Central memory CD8-positive, alpha-beta T cell (primary cell): ENCODE measurements at places on chromosomes 11 and 22.

GRCh38 chr11:102330231-102330630 is 12.9 kb downstream of the BIRC3 start:
- H3K27me3 ChIP-seq = no peaks in the 10 kb centered on the region
- peaks cover 20% of the 10 kb centered on the region for H3K4me1 ChIP-seq
- H3K27ac ChIP-seq = no peak overlapping the region
- peaks cover 76% of the 10 kb centered on the region for H3K36me3 ChIP-seq
- no peak for DNase-seq

DNA sequence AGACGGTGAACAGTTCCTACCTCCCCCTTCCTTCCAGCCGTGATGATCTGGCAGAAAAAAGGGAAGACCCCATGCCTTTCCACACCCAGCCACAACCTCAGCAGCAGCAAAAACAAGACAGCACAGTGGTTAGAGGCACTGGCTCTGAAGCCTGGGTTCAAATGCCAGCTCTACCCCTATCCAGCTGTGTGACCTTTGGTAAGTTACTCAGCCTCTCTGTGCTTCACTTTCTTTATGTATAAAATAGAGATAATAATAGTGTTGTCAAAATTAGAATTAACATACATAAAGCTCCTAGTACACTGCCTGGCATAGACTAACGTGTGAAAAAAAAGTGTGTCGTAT is 4.2 kb downstream of the NRXN2 start:
- H3K4me1 ChIP-seq = no peaks in the 10 kb centered on the region
- no peak overlapping the region for H3K4me3 ChIP-seq
- no peak for DNase-seq
- H3K27ac ChIP-seq = no peak overlapping the region
- peaks cover 3% of the 10 kb centered on the region for H3K36me3 ChIP-seq

DNA sequence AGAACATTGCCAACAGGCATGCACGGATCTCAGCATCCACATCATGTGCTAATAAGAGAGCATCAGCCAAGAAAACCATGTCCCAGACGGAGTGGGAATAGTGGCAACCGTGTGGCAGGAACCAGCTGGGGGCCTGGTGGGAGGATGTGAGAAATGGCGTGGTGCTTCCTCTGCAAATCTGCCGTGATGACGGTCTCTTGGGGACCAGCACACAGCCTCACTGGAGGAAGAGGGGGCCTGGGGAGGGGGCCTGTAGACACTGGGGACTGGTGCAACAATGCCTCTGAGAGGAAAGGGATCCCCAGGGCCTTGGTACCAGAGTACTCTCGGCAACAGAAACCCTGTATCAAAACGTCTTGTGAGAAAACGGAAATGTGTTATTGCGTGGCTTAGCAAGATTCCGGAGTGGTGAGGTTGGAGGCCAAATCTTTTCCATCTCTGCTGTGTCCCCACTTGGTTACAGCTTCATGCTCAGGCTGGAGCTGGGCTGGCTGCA is 154.3 kb upstream of the TBCEL start:
- no peak for DNase-seq
- H3K4me3 ChIP-seq = no peak overlapping the region
- peaks cover 38% of the 10 kb centered on the region for H3K4me1 ChIP-seq
- peaks cover 1% of the 10 kb centered on the region for H3K36me3 ChIP-seq
- no peak overlapping the region for H3K27ac ChIP-seq
- H3K27me3 ChIP-seq = no peaks in the 10 kb centered on the region

DNA sequence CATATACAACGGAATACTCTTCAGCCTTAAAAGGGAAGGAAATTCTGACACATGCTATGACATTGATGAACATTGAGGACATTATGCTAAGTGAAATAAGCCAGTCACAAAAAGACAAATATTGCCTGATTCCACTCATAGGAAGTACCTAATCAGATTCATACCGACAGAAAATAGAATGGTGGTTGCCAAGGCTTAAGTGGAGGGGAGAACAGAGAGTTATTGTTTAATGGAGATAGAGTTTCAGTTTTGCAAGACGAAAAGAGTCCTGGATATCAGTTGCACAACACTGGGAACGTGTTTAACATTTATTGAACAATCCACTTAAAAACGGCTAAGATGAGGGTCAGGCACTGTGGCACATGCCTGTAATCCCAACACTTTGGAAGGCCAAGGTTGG is 45.6 kb upstream of the HIPK3 start:
- H3K27ac ChIP-seq = no peak overlapping the region
- no peak overlapping the region for H3K4me3 ChIP-seq
- H3K27me3 ChIP-seq = peaks cover 12% of the 10 kb centered on the region

DNA sequence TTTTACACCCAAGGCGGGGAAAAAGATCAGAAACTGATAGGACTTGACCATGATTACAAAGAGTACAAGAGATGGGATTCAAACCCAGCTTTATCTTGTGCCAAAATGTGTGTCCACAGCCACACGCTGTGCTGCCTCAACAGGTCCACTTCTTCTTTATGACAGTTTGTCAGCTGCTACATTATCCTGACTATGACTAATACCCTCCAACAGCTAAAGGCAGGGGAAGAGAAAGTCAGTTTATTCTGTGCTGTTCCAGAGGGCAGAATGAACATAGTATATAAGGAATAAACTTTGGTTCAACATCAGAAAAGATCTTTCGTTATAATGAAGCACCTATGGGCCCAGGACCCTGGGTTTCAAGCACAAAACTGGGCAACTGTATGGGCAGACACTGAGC is 668.2 kb upstream of the TENM4 start:
- no peak for DNase-seq
- no peaks in the 10 kb centered on the region for H3K27me3 ChIP-seq
- no peak overlapping the region for H3K27ac ChIP-seq
- H3K4me1 ChIP-seq = no peaks in the 10 kb centered on the region

GRCh38 chr11:112363527-112363926 is 102.9 kb upstream of the PLET1 start:
- H3K36me3 ChIP-seq = peaks cover 2% of the 10 kb centered on the region
- DNase-seq = no peak
- no peak overlapping the region for H3K4me3 ChIP-seq
- H3K27ac ChIP-seq = no peak overlapping the region
- no peaks in the 10 kb centered on the region for H3K4me1 ChIP-seq
- H3K27me3 ChIP-seq = no peaks in the 10 kb centered on the region

DNA sequence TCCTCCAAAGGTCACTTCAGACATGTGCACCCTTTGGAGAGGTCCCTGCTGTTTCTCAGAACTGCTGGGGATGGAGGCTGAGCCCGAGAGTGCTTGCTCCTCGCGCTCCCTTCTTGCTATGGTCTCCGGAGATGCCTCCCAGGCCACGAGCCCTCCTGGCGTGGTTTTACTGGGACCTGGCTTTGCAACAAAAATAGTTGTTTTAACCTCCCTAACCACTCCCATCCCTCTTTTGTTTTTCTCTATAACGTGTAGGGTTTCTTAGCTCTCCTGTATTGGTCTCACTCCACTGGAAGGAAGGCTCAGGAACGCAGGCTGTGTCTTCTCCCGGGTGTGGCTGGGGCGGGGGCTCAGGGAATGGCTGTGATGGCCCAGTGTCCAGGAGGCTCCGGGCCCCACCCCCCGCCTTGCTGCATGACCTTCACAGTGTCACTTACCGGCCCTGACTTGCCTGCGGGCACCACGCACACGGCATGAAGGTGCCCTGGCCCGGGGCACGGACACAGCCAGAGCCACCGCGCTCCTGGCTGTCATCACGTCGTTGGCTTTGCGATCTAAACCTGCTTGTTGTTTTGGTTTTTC is 5.6 kb downstream of the PTDSS2 start:
- no peak overlapping the region for H3K4me3 ChIP-seq
- H3K27me3 ChIP-seq = no peaks in the 10 kb centered on the region
- no peak for DNase-seq
- H3K27ac ChIP-seq = peak overlapping the region; percentile 90

GRCh38 chr11:111439901-111440300 is 60.8 kb upstream of the POU2AF1 start:
- H3K4me1 ChIP-seq = peaks cover 6% of the 10 kb centered on the region
- no peaks in the 10 kb centered on the region for H3K36me3 ChIP-seq
- DNase-seq = no peak
- peaks cover 30% of the 10 kb centered on the region for H3K27me3 ChIP-seq
- H3K27ac ChIP-seq = no peak overlapping the region
- no peak overlapping the region for H3K4me3 ChIP-seq

DNA sequence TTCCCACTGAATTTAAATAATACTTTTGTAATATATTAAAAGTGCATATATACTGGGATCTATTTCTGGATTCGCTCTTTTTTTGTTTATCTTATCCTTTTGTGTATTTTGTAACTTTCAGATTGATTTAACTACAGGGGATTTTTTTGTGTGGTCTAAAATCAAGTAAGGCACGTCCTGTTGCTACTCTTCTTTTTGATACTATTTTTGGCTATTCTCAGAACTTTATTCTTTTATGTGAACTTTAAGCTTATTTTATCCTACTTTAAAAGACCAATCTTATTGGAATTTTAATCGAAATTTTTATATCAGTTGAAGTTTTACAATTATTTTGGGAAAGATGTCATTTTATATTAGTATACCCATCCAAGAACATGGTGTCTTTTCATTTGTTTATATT is 106.8 kb downstream of the UVRAG start:
- H3K4me3 ChIP-seq = no peak overlapping the region
- no peak for DNase-seq
- no peaks in the 10 kb centered on the region for H3K27me3 ChIP-seq
- H3K4me1 ChIP-seq = peaks cover 19% of the 10 kb centered on the region
- H3K27ac ChIP-seq = no peak overlapping the region
- peaks cover 3% of the 10 kb centered on the region for H3K36me3 ChIP-seq

DNA sequence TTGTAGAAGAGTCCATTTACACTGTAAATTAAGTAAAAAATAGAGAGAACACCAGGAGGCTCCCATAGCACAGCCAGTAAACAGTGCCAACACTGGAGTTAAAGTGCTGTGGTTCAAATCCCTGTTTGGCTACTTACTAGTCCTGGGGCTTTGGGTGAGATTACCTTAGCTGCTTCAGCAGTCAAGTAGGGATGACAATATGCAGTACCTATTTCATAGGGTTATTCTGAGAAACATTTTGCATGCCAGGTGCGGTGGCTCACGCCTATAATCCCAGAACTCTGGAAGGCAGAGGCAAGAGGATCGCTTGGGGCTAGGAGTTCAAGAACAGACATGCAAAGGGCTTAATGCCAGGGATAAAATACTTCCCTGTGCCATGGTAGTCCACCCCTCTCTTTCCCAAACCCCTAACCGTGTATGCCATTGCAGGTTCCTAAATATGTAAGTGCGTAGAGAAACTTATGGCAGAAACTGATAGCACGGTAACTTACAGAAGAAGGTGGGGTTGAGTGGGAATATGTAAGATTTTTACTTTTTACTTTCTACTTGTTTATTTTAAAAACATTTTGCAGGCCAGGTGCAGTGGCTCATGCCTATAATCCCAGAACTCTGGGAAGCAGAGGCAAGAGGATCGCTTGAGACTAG is 86.4 kb upstream of the PICALM start:
- H3K36me3 ChIP-seq = no peaks in the 10 kb centered on the region
- DNase-seq = no peak
- H3K27me3 ChIP-seq = no peaks in the 10 kb centered on the region

- H3K27ac ChIP-seq = no peak overlapping the region
- peaks cover 19% of the 10 kb centered on the region for H3K4me1 ChIP-seq
- H3K27me3 ChIP-seq = no peaks in the 10 kb centered on the region
- peaks cover 6% of the 10 kb centered on the region for H3K36me3 ChIP-seq
- no peak for DNase-seq
These were observed 3.0 kb upstream of the RRAS2 start for GRCh38 chr11:14361951-14362350.

- DNase-seq = no peak
- H3K27ac ChIP-seq = no peak overlapping the region
- H3K27me3 ChIP-seq = no peaks in the 10 kb centered on the region
- peaks cover 56% of the 10 kb centered on the region for H3K36me3 ChIP-seq
- no peak overlapping the region for H3K4me3 ChIP-seq
These were observed 105.2 kb downstream of the PPP6R3 start for GRCh38 chr11:68565768-68566167.

- H3K27me3 ChIP-seq = no peaks in the 10 kb centered on the region
- peaks cover 39% of the 10 kb centered on the region for H3K36me3 ChIP-seq
- no peak for DNase-seq
- H3K4me1 ChIP-seq = peaks cover 81% of the 10 kb centered on the region
These were observed 14.9 kb downstream of the EHD1 start for GRCh38 chr11:64863391-64864060.

DNA sequence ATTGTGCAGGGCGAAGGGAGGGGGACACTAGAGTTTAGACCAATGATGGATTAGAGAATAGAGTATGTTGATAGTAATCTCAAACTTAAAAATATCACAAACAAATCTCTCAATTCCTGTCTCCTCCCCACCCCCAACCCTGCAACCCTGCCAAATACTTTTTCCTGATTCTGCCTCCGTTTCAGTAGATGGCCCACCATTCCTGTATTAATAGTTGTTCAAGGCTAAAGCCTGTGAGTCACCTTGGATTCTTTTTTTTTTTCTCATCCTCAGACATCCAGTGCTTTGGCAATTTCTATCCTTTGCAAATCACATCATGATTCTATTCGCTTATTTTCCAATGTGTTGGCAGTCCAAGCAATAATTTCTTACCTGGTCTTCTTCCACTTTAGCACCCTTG is 207.9 kb downstream of the DYNC2H1 start:
- H3K4me1 ChIP-seq = no peaks in the 10 kb centered on the region
- no peak overlapping the region for H3K27ac ChIP-seq
- no peaks in the 10 kb centered on the region for H3K36me3 ChIP-seq
- no peak for DNase-seq
- H3K4me3 ChIP-seq = no peak overlapping the region

DNA sequence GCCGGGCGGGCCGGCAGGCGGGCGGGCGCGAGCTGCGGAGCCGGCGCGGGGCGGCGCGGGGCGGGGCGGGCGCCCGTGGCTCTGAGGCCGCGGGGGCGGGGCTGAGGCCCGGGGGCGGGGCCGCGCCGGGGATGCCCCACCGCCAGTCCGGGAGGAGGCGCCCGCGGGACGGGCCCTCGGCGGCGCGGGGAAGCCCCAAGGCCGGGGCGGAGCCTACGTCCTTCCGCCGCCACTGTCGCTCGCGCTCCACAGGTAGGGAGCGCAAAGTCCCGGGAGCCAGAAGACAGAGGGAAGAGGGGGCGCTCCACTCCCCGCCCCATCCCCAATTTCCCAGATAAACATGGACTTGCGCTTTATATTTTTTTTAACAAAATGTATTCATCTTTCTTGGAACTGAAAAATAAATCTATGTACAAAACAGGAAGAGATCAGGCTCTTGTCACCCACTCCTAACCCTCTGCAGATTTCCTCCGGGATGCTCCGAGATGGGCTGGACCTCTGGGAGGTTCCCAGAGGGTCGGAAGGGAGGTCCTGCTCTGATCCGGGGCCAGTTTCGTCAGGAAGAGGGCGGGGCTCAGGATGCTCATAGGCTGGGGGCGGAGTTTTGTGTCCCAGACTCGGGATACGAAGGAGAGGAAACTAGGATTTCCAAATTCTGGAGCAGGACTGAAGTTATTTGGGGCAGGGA is at the start of gene MAP4K2:
Gene MAP4K2 (minus strand): TSS at position 57 of the 688 bp plus-strand sequence. CDS start 65 bp downstream, outside the sequence.
- H3K27ac ChIP-seq = peak within 1 kb of the TSS; percentile 94
- peak; percentile 75 for DNase-seq
- H3K27me3 ChIP-seq = no peaks in the 10 kb centered on the region
- H3K4me1 ChIP-seq = peaks cover 30% of the 10 kb centered on the region
- peaks cover 16% of the 10 kb centered on the region for H3K36me3 ChIP-seq
